Kidney epithelial cell (primary cell): ENCODE measurements at places on chromosomes 13 and 19.
A peak's percentile ranks its signal among the peaks of the same experiment; 100 is the strongest.

DNA sequence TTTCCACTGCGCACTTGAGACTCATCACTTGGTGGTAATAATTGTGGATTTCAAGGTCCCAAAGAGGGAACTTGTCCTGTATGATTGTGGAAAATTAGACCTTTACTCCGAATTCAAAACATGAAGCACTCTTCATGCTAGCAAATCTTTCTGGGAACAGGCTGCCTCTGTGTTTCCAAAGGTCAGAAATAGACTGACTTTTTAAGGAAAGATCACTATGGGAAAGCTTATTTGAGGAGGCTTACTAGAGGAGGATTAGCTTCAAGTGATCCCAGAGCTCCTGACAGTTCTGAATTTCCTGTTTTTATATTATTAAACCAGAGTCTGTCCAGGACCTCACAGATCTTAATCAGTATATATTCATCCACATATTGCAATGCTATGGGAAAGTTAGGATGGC is 5.5 kb downstream of the WDFY2 start:
- no peak for DNase-seq

DNA sequence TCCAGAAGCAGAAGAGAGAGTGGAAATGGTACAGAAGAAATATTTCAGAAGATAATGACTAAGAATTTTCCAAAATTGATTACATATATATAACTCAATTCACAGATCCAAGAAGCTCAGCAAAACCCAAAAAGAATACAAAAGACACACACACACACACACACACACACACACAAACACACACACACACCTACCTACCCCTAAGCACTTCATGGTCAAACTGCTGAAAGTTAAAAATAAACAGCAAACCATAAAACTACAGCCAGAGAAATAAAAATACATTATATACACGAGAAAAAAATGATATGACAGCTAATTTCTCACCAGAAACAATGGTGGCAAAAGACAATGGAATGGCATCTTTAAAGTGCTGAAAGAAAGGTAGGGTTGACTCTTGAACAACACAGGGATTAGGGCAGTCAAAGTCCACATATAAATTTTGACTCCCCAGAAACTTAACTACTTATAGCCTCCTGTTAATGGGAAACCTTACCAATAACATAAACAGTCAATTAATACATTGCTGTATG is 49.2 kb downstream of the DIAPH3 start:
- no peak for DNase-seq

- DNase-seq, result no peak
Observed at GRCh38 chr19:3474010-3474409, 6.3 kb downstream of the SMIM24 start.

- peak; percentile 12 for DNase-seq
Observed at GRCh38 chr13:87941226-87941625, 270.1 kb downstream of the SLITRK5 start.
